ENCODE measurements at places on chromosomes 13 and 19. TPM values are rescaled to one million over a fixed set of nuclear protein-coding genes. Genes with fewer than 3 reads are reported as not detected.
A peak's percentile ranks its signal among the peaks of the same experiment; 100 is the strongest.

ZNF682 gene
- 4.6 TPM for total RNA-seq

PRODH2 gene
- total RNA-seq = not detected

SLC10A2 gene
- total RNA-seq = not detected

PSG4 gene
- total RNA-seq = 0.48 TPM

MIDN gene
- total RNA-seq = 70.5 TPM

PPM1N gene
- total RNA-seq = 0.91 TPM

DNA sequence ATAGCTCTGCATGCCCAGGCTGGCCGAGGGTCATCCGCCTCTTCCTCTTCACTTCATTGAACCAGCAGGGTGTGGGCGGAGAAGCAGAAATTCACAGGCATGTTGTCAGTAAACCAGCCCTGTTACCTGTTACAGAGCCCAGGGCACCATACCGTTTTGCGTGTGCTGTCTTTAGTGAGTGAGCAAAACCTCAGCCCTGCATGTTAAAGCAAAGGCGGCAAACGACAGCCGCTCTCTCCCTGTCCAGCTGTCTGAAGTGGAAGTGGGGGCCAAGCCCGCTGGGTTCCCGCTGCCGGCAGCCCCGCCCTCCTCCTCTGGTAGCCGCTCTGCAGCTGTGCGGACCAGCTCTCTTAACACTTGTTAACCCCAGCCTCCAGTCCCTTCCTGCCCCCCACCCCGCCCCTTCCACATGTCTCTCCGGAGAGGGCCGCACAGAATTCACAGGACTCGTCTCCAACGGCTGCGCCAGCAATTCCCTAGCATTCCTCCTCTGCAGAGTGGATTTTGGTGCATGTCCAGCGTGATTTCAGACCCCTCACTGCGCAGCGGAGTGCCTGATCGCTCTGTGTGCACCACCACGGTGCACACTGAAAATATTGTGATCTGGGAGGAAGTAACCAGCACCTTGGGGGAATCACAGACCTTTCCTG lies 12.7 kb downstream of the KLHL26 start:
- H3K4me1 ChIP-seq = peaks cover 35% of the 10 kb centered on the region
- peaks cover under 1% of the 10 kb centered on the region for H3K36me3 ChIP-seq
- peak overlapping the region; percentile 74 for H3K4me3 ChIP-seq
- peaks cover 5% of the 10 kb centered on the region for H3K27me3 ChIP-seq

- no peak overlapping the region for H3K27ac ChIP-seq
- peaks cover 5% of the 10 kb centered on the region for H3K36me3 ChIP-seq
- H3K4me1 ChIP-seq = peaks cover 11% of the 10 kb centered on the region
- no peaks in the 10 kb centered on the region for H3K27me3 ChIP-seq
- peak overlapping the region; percentile 47 for H3K4me3 ChIP-seq
These were observed 2523.2 kb upstream of the PCDH20 start for GRCh38 chr13:63938851-63939250.

DNA sequence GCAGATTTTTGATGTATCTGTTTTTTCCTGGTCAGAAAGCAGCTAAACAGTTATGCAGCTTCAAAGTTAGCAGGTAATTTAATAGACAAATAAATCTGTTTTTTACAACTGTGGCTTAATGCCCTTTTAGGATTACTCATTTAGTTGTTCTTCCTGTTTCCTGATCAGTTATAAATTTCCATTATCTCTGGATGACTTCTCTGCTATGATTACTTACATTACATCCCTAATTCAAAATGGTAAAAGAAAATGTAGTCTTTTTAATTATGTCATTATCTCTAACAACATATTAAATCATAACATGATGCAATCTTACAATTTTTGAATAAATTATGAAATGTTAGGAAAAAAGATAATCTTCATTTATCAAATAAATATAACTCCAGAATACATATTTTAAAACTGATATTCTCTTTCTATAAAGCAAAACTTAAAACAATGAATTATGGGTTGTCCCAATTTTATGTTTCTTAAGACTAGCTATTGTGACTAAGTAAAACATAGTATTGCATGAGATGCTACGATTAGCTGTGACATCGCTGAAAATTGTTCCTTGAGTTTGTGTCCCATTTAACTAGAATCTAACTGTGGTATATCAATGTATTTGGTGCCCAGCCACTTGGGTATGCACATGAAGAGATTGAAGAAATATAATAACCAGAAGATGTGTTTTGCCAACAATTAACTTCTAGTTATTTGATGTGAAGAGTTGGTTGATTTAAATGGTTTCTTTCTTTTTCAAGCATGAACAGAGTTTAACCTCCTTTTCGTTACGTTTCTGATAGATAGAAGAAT lies 605.3 kb upstream of the SPRY2 start:
- H3K4me1 ChIP-seq = no peaks in the 10 kb centered on the region
- no peaks in the 10 kb centered on the region for H3K36me3 ChIP-seq
- H3K27ac ChIP-seq = no peak overlapping the region
- no peak for DNase-seq
- H3K27me3 ChIP-seq = no peaks in the 10 kb centered on the region

DNA sequence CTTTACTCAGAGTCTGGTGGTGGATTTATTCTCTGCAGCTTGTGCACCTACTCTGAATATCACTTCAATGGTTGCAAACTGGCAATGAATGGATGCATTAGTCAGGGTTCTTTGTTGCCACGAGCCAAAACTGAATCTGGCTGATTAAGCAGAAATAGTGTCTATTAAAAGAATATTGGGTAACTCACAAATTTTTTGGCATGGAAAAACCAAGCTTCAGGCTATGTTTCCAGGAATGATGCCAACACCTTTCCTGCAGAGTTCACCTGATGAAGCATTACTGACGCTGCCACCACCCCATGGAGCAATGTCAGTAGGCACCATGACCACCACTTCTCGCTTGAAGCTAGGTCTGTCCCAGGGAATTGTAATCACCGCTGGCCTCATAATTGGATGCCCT lies 597.8 kb upstream of the SLC10A2 start:
- DNase-seq = no peak
- H3K27ac ChIP-seq = no peak overlapping the region
- H3K4me3 ChIP-seq = no peak overlapping the region
- no peaks in the 10 kb centered on the region for H3K27me3 ChIP-seq
- no peaks in the 10 kb centered on the region for H3K36me3 ChIP-seq

- H3K4me1 ChIP-seq = peaks cover 26% of the 10 kb centered on the region
- H3K4me3 ChIP-seq = no peak overlapping the region
- peak; percentile 85 for DNase-seq
- peaks cover 4% of the 10 kb centered on the region for H3K36me3 ChIP-seq
These were observed 226.3 kb downstream of the DLEU7 start for GRCh38 chr13:50617134-50617721.

GRCh38 chr13:85367887-85368286 lies 431.3 kb downstream of the SLITRK6 start:
- DNase-seq = no peak
- no peak overlapping the region for H3K4me3 ChIP-seq
- H3K27me3 ChIP-seq = no peaks in the 10 kb centered on the region
- peaks cover 13% of the 10 kb centered on the region for H3K4me1 ChIP-seq

DNA sequence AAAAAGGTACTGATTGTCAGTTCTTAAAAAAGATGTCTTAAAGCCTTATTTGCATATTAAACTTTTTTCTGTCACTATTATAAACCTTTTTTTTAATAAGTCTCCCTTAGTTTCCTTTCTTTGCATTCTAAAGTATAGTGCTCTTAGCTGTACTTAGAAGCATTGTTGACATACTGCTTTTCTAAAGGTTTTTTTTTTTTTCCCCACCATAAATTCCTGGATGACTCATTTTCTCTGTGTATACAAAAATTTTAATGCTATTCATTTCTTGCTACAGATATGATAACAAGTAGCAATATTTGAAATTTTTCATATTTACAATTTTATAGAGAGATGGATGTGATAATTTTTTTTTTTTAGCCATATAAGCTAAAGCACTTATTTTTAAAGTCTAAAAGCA lies 43.5 kb downstream of the METTL21C start:
- peaks cover 10% of the 10 kb centered on the region for H3K36me3 ChIP-seq
- H3K4me3 ChIP-seq = no peak overlapping the region
- 0 out of 2 replicates have a peak overlapping the region, but pooled peaks have one; percentile 13 for H3K27ac ChIP-seq
- no peaks in the 10 kb centered on the region for H3K27me3 ChIP-seq

DNA sequence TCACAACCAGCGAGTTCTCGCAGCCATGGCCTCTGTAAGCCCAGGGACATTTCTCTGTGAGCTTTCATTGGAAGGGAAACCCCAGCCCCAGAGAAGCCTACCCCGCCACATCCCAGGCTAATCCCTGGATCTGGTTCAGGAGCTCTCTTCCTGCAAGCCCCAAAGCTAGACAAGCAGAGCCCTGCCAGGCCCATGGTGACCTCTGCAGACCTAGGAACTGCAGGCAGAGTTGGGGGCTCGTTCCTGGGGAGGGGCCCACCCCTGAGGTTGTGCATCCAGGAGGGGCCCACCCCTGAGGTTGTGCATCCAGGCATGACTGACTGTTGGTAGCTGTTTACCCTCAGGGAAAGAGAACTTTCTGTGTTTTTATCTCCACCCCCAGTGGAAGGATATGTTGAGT lies 21.7 kb downstream of the KCTD15 start:
- H3K36me3 ChIP-seq = no peaks in the 10 kb centered on the region
- peaks cover 9% of the 10 kb centered on the region for H3K27me3 ChIP-seq
- no peak for DNase-seq
- H3K27ac ChIP-seq = no peak overlapping the region
- no peak overlapping the region for H3K4me3 ChIP-seq

GRCh38 chr13:51814825-51815650 lies 11.1 kb upstream of the DHRS12 start:
- peak; percentile 35 for DNase-seq
- H3K4me1 ChIP-seq = peaks cover 10% of the 10 kb centered on the region
- no peak overlapping the region for H3K27ac ChIP-seq
- peaks cover 28% of the 10 kb centered on the region for H3K27me3 ChIP-seq

- no peaks in the 10 kb centered on the region for H3K36me3 ChIP-seq
- no peak overlapping the region for H3K27ac ChIP-seq
These were observed 51.3 kb downstream of the TEX29 start for GRCh38 chr13:111371720-111372119.

GRCh38 chr13:110683203-110683883 lies 22.6 kb downstream of the CARS2 start:
- H3K36me3 ChIP-seq = peaks cover 24% of the 10 kb centered on the region
- DNase-seq = peak; percentile 23
- H3K27me3 ChIP-seq = peaks cover 5% of the 10 kb centered on the region
- no peak overlapping the region for H3K4me3 ChIP-seq
- peaks cover 11% of the 10 kb centered on the region for H3K4me1 ChIP-seq

DNA sequence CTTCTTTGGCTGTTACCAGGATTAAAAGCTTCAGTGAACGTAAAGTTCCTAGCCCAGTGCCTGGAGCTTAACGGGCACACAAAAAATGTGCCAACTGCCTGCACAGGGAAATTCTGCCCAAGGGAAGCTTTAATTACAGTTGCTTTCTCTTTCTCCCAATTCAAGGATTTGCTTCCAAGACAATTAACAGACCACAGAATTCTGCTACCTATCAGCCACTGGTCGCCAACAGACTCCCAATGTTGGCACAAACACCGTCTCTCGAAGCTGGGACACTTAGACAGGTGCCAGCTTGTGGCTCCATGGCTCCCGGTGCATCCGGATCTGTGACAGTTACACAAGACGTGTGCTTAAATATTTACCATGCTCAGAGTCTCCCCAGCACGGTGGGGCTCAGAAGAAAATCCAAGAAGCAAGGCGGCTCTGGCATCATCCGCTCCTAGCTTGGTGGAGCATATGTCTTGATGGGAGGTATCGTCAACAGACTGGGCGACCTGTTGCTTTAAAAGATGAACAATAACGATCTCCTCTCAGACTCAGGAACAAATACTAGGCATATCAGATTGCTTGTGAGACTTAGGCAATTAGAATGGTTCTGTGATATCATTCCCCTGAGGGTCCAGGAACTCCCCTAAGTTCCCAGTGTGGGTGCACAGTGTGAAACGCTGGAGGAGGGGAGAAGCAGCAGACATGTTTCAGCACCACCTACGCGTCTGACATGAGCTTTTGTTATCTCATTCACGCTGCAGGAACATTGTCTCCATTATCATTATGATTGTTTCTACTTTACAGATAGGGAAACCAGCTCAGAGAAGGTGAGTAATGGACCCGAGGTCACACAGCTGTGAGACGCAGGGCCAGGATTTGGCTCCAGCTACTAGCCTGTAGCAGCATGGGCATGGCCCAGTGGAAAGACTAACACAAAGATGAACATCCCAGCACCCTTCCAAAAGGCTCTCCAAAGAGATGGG lies 61.6 kb downstream of the ALOX5AP start:
- peaks cover 37% of the 10 kb centered on the region for H3K4me1 ChIP-seq
- no peak for DNase-seq
- peak overlapping the region; percentile 68 for H3K4me3 ChIP-seq
- H3K36me3 ChIP-seq = no peaks in the 10 kb centered on the region
- H3K27me3 ChIP-seq = peaks cover 2% of the 10 kb centered on the region

- H3K4me3 ChIP-seq = no peak overlapping the region
- no peaks in the 10 kb centered on the region for H3K36me3 ChIP-seq
- no peak overlapping the region for H3K27ac ChIP-seq
- H3K27me3 ChIP-seq = no peaks in the 10 kb centered on the region
- peaks cover 12% of the 10 kb centered on the region for H3K4me1 ChIP-seq
These were observed 2411.1 kb downstream of the PCDH9 start for GRCh38 chr13:64819081-64819480.

DNA sequence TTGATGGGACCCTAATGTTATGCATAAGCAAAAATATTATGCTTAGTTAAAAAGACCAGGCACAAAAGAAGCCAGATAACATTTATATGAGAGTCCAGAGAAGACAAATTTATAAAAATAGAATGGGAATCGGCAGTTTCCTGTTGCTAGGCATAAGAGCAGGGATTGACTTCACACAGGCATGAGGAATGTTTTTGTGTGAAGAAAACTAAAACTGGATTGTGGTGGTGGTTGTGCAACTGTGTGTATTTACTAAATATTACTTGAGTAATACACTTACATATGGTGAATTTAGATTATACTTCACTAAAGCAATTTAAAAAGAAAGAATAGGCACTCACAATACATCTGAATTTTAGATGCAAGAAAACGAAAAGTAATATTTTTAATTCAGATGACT lies 108.3 kb downstream of the SLITRK1 start:
- H3K4me1 ChIP-seq = peaks cover 30% of the 10 kb centered on the region
- H3K27ac ChIP-seq = no peak overlapping the region
- H3K4me3 ChIP-seq = no peak overlapping the region
- no peaks in the 10 kb centered on the region for H3K36me3 ChIP-seq

DNA sequence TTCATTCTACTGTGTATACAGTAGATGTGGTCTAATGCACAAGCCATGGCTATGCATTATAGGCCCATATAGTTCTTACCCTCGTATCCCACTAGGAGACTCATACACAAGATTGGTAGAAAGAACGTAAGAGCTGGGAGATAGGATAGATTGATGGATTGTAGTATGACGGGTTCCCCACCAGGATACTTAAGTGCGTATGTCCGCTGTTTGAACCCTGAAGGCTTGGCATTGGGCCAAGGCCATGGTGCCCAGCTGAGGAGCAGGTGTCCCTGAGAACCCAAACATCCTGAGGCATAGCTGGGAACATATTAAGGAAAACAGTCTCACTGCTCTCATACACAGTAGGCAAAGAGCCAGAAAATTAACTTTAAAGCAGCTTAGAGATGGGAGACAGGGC lies 617.5 kb upstream of the KLF12 start:
- H3K4me1 ChIP-seq = no peaks in the 10 kb centered on the region
- no peaks in the 10 kb centered on the region for H3K36me3 ChIP-seq
- DNase-seq = no peak
- H3K4me3 ChIP-seq = no peak overlapping the region
- H3K27ac ChIP-seq = no peak overlapping the region

Measured in HFFc6 (cell line).